ENCODE measurements at places on chromosomes 13 and 19. TPM values are rescaled to one million over a fixed set of nuclear protein-coding genes. Genes with fewer than 3 reads are reported as not detected.
A peak's percentile ranks its signal among the peaks of the same experiment; 100 is the strongest.

- DNase-seq: no peak
Measured at GRCh38 chr19:16820056-16820455, 9.1 kb upstream of the SIN3B start.

GRCh38 chr19:35107545-35107944, 8.1 kb upstream of the FXYD3 start:
- no peak for DNase-seq

- peak; percentile 39 for DNase-seq
Measured at GRCh38 chr19:7550987-7551761, 15.7 kb downstream of the PNPLA6 start.

DNA sequence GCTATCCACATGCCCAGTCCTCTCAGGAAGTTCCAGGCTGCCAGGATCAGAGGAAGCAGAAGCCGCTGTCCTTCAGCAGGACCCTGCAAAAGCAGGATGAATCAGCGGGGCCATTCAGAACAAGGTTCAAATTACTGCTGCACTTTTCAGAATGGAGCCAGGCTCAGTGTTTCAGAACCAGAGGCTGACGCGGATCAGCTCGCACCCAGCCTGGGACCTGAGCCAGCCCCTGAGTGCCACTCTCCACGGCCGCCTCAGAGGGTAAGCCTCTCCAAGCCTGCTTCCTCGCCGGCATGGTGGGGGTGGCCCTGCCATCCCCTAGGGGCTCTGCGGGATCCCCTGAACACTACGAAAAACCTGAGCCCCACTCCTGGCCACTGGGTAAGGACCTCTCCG, 24.7 kb downstream of the RASA3 start:
- DNase-seq: peak; percentile 92

DNA sequence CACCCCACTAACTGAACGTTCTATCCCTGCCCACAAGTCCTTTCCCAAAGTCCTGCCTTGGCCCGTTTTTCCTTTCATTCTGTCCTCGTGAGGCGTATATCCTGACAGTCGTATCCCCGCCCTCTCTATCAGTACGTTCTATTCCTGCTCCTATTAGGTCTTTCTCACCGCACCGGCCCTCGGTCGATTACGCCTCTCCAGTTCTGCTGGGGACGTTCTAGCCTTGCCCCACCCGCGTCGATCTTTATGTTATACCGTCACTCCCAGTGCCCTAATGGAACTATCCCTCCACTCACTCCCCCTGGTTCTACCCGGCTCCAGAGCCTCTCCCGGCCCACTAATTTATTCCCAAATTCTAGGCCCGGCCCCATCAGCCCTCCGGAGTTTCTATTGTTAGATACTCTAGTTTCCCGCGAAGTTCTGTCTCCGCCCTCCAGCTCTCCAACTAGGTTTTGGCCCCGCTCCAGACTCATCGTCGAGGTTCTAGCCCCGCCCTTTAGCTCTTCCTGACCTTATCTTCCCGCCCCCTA, 2.0 kb downstream of the PLAUR start:
- no peak for DNase-seq

DNA sequence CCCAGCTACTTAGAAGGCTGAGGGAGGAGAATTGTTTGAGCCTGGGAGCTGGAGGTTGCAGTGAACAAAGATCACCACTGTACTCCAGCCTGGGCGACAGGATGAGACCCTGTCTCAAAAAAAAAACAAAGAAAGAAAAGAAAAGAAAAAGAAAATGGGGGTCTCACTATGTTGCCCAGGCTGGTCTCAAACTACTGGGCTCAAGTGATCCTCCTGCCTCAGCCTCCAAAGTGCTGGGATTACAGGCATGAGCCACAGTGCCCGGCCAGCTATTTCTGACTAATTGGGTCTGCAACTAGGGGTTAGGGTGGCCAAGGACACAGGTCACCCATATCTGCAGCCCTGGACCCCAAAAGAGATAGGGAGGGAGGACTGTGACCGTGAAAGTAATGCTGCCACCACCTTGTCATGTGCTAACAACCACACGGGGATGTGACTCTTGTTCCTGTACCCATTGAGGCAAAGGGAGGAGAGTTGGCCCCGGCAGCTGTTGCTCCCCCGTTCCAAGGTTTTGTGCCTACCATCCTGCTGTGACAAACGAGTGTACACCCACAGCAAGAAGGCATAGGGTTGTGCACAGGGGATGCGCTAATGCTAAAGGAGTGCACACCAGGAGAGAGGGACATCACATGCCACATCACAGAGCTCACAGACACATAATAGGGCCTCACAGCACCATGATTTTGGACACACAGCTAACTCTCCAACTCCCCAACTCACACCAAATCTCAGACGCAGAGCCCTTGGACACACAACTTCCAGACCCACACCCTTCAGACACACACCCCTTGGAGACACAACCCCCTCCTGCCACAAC, 619 bp downstream of the MEF2B start:
- no peak for DNase-seq

GRCh38 chr13:42906257-42906656, 85.8 kb downstream of the EPSTI1 start:
- no peak for DNase-seq

DNA sequence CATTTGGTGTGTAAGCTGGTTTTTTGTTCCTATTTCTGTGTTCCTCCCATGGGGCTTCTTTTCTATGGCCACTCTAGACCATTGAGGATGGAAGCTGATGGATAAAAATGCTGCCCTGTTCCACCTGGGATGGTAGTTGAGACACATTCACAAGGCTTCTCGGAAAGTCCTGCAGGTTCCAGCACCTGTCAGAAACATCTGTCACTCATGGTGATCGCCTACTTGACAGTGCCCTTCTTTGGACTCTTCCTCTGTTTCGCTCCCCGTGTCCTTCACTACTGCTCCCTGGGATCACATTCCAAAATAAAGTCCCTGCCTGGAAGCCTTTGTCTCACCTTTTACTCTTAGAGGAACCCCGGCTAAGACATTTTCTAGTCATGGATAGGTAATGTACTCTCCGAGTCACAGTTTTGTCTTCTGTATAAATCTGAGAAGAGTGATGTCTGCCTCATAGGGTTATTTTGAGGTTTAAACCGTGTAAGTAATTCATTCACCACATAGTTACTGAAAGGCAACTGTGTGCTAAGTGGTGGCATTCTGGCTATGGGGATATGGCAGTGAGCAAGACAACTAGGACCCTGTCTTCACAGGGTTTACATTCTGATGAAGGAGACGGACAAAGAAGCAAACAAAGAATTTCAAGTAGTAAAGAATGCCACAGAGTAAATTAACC, 21.0 kb downstream of the UBAC2 start:
- no peak for DNase-seq

GRCh38 chr13:113907635-113908617, 44.0 kb upstream of the GAS6 start:
- DNase-seq: no peak

GRCh38 chr13:99416411-99417121, 84.7 kb upstream of the TM9SF2 start:
- no peak for DNase-seq

- DNase-seq: no peak
Measured at GRCh38 chr13:111901267-111901915, 165.6 kb upstream of the SOX1 start.

GRCh38 chr13:73580513-73581267, 521.9 kb downstream of the KLF5 start:
- no peak for DNase-seq

GRCh38 chr13:61045251-61045650, 370.4 kb downstream of the PCDH20 start:
- no peak for DNase-seq

DNA sequence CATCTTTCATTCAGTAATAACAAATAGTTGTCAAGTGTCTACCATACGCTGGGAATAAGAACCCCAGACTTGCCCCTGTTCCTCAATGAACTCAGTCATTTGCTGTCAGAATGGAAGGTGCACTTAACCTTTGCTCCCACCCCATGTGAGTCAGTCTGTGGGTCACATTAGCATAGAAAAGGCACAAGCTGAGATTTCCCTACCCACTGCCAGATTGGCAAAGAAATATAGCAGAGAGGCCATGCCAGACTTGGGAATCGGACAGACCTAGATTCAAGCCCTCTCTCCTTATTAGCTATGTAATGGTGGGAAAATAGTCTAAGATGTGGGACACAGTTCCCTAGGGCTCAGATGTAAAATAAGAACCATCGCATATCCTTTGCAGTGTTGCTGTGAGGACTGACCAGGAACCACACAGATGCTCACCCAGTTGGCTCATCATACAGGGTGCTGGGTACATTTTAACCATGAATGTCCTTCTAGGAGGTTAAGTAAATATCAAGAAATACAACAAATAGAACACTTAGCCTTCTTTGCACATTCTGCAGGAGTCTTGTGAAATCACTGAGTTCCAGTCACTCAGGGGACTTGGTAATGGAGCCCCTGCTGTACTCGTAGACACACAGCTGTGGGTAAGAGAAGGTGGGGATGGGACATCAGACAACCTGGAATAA, 218.2 kb downstream of the FGF14 start:
- no peak for DNase-seq

- peak; percentile 55 for DNase-seq
Measured at GRCh38 chr13:32278426-32278825, 36.7 kb downstream of the ZAR1L start.

DNA sequence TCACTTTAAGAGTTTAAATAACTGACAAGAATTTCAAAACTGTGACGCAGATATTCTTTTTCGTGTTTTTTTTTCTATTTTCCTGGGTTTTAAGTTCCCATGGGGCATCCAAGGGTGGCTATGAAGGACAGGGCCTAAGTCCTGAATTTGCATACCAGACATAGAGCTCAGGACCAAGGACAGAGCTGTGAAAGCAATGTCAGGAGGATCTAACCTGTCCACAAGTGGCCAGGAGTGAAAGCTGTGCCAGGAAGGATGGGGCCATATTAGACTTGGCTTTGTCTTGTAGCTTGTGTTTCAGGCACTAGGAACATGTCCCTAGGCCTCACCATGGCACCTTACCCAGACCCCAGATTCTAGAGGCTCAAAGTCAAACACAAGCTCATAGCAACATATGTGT, 289.4 kb upstream of the MIR17HG start:
- DNase-seq: no peak

GRCh38 chr19:4715529-4716221, 8.0 kb downstream of the DPP9 start:
- no peak for DNase-seq

- DNase-seq: peak; percentile 61
Measured at GRCh38 chr19:4051175-4052101, 15.3 kb downstream of the ZBTB7A start.

DNA sequence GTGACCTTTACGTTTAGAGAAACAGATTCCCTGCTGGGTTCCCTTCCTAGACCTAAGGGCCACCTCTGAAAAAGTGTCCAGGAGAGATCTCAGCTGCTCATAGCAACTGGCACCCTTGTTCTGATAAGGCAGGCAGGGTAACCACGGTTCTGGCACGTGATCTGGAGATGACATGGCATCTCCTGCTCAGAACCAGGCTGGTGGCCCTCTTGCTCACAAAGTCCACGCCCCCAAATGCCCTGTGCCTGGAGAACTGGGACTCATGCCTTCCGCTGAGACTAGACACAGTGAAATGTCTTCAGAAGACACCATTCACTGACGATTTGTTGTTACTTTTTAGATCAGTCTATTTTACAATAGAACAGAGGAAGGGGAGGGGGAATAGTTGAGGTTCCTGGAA, 174.1 kb downstream of the ZNF536 start:
- no peak for DNase-seq

Gene ZNF681
- 4.5 TPM for total RNA-seq

Gene ACP7
- 0.29 TPM for total RNA-seq

Gene KHSRP
- total RNA-seq: 142 TPM

Gene GFY
- total RNA-seq: not detected

Gene NUMBL
- total RNA-seq: 41.3 TPM

Gene TUBB4A
- total RNA-seq: not detected

Gene PRX
- 1.8 TPM for total RNA-seq

Gene LGALS14
- total RNA-seq: not detected

Gene FCER2
- not detected for total RNA-seq

Gene FXYD1
- total RNA-seq: not detected

Gene NKPD1
- total RNA-seq: not detected

Gene CTXN1
- 1.6 TPM for total RNA-seq
